Stimulated activated naive CD8-positive, alpha-beta T cell treated with anti-CD3 and anti-CD28 coated beads, Interleukin-15, amount 100 ng/mL, for 72 hours (primary cell): ENCODE measurements at places on chromosomes 13 and 19.
A peak's percentile ranks its signal among the peaks of the same experiment; 100 is the strongest.

DNA sequence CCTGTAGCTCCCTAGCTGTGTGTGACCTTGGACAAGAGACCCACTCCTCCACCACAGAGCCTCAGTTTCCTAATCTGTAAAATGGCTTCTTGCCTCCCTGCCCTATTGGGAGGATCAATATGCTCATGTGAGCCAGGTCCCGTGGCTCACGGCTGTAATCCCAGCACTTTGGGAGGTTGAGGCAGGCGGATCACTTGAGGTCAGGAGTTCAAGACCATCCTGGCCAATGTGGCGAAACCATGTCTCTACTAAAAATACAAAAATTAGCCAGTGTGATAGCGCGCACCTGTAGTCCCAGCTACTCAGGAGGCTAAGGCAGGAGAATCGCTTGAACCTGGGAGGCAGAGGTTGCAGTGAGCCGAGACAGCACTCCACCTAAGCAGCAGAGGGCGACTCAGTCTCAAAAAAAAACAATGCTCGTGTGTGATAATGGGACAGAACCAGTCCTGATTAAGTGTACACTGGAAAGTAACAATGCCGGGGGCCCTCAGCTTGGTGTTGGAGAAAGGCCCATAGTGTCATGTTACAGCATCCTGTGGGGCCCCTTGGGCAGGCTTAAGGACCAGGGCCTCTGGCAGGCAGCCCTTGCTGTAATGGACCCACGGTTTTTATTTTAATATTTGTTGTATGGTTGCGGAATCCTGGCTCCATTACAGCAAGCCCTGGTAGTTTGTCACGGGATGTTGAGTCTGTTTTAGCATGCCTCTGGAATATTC is 6.8 kb downstream of the RPS11 start:
- no peak for DNase-seq

DNA sequence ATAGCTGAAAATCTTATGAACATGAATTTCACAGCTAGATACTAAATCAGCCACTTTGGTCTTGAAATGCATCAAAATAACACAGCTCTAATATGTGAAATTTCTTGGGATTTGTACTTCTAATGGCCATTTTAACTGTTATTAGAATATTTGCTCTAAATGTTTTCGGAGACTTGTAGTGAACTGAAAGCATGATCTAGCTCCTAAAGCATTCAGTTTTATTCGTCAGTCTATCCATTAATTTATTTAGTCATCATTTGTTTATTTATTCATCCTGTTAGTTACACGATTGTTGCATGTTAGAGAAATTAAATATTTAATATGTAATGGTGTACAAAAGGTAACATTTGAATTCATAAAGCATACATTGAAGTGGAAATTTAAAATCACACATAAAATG is 1132.7 kb downstream of the SLITRK1 start:
- no peak for DNase-seq

DNA sequence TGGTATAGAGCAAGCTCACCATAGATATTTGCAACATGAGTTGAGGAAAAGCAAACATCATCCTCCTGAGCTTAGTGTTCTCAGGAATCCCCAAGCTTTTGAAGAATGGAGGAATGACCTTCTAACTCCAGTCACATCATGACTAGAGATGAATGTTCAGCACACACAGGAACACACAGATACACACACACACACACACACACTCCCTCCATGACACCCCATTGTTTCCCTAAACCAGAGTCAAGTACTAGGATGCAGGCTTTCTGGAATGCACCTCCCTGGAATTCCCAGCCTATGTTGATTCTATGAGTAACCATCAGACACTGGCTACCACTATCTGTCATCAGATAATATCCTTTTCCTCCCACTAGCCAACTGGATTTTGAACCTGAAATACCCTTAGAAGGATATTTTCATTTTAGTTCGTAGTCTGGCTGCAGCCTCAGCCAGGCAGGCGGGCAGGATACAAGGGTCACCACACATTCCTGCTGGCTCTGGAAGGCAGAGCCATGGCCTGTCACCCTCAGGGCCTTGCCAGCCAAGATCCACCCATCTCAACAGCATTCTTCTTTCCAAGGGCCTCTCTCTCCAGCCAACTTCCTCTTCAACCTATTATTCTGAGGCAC is 162.4 kb downstream of the FOXO1 start:
- DNase-seq, result no peak

GRCh38 chr19:771332-771785 is 20.4 kb downstream of the MISP start:
- peak; percentile 53 for DNase-seq

DNA sequence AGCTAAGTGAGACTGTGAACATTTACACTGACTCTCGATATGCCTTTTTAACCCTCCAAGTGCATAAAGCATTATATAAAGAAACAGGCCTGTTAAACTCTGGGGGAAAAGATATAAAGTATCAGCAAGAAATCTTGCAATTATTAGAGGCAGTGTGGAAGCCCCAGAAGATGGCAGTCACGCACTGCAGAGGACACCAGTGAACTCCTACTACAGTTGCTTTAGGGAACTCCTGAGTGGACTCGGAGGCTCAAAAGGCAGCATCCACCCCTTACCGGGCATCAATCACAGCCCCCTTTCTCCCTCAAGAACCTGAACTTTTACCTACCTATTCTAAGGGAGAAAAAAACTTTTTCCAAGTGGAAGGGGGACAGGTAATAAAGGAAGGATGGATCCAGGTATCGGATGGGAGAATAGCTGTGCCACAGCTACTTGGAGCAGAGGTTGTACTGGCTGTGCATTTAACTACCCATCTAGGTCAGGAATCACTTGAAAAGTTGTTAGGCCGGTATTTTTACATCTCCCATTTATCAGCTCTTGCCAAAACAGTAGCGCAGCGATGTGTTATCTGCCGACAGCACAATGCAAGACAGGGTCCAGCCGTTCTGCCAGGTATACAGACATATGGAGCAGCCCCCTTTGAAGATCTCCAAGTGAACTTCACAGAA is 80.1 kb downstream of the ZNF486 start:
- DNase-seq, result peak; percentile 20

DNA sequence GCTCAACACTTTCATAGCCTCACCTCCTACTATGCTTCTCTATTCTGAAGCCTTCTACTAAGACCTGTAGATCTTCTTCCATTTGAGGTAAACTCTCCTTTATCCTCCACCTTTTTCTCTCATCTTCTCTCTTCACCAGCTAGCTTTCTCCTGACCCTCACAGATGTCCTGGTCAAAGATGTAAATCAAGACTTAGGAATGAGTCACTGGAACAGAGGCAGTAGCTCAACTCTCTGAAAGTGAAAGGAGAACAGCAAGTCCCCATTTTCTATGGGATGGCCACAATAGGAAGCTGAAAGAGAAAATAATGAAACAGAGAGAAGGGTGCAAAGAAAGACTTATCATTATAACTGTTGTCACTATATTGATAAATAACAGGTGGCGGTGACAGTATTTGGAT is 86.1 kb upstream of the DOCK9 start:
- DNase-seq, result no peak

DNA sequence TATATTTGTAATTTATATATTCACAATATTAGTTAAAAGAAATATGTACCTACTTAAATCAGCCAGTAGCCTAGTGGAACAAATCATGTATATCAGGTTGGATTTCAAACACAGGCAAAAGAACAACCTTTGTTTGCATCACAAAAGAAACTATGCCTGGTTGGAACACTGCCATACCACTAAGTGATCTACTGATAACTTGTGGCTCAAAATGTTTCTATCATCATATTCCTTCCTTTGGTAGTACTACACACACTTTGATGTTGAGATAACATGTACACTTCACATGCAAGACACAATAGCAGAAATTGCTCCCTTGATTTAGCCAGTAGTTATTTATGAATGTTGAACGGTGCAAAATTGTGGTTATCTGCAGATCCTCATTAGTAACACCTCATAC is 146.0 kb upstream of the GPC6 start:
- no peak for DNase-seq

DNA sequence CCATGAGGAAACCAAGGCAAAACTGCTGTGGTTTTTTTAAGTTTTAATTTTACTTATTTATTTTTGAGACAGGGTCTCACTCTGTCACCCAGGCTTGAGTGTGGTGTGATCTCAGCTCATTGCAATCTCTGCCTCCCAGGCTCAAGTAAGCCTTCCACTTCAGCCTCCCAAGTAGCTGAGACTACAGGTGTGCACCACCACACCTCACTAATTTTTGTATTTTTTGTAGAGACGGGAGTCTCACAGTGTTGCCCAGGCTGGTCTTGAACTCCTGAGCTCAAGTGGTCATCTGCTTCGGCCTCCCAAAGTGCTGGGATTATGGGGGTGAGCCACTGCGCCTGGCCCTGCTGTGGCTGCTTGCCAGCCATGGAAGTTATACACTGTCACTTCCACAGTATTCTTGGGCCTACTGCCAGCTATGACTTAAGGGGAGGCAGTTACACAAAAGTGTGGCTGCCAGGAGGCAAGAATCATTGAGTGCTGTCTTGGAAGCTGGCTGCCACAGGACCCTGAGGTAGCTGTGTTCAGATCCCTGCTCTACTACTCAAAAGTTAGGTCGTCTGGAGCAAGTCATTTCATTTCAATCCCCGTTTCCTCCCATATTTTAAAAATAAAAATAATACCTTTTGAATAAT is 12.7 kb downstream of the FARP1 start:
- no peak for DNase-seq

GRCh38 chr13:62627226-62627625 is 1211.6 kb upstream of the PCDH20 start:
- no peak for DNase-seq

- no peak for DNase-seq
Observed at GRCh38 chr13:48235341-48236135, 2.5 kb downstream of the ITM2B start.
